NB4 (cell line): ENCODE measurements at places on chromosomes 5 and 9.

GRCh38 chr5:128516978-128517377, 21.1 kb downstream of the FBN2 start:
- no peak for DNase-seq

DNA sequence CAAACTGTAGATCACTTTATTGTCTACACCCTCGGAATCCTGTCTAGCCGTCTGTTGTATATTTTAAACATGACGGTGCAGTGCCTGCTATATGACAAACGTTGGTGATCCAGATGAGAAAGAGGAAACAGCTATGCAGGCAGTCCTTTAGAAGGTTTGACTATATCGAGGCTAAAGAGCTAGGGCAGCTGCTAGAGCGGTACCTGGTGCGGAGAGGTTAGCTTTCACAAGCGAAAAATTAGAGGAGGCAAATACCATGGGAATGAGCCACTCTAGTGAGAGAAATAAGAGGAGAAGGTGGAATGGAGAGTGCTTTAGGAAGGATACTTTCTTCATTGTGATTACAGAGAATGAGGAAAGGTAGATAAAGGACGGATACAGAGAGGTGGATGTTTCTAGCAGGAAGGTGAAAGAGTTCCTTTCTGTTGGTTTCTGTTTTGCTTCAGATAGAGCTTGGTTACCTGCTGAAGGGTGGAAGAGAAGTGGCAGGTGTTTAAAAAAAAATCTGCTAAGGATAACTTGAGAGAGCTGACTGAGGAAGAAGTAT, 959 bp upstream of the FBXL17 start:
- DNase-seq, result peak; percentile 63

GRCh38 chr5:177302354-177303110, 987 bp downstream of the RAB24 start:
- peak; percentile 75 for DNase-seq

- DNase-seq, result no peak
Observed at GRCh38 chr9:14749741-14750211, 27.2 kb upstream of the CER1 start.

- no peak for DNase-seq
Observed at GRCh38 chr9:114256827-114257328, 66.0 kb upstream of the ORM1 start.

DNA sequence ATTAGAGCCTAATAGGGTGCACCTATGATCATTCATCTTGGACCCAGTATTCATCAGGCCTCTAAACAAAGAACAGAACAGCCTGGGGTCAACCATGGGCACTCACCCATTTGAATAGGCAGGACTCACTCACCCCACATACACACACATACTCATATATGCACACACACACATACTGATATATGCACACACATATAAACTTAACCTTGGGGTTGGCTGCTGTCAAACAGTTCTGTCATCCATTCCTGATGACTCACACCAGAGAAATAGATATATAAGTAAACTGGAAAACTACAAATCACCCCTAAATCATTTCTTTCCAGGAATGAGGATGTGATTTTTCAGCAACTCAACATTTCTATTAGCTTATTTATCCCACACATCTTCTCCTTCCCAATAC, 51.3 kb downstream of the ARL15 start:
- DNase-seq, result no peak

GRCh38 chr9:214648-215493, at the start of gene DOCK8:
Gene DOCK8, plus strand, starts transcription at chr9:214865. Its CDS starts 112 bp downstream, at chr9:214977.
- DNase-seq, result peak; percentile 99

DNA sequence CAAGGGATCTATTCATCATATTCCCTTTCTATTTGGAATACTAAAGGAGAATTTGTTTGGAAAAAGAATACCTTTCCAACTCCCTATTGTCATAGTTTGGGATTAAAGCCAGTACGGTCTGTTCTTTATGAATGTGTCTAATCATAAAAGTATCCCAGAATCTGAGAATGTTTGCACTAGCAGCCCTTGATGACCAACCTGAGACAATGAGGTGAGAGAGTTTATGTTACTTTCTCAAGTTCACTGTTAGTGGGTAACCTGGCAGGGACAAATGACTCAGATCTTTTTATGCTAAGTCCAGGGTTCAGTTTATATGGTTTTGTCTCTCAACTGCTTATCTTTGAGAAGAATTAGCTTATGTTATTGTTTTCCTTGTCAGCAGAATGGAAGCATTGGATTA, 25.3 kb upstream of the TLR4 start:
- no peak for DNase-seq

GRCh38 chr5:131814990-131815389, 18.2 kb upstream of the FNIP1 start:
- DNase-seq, result no peak

- DNase-seq, result no peak
Observed at GRCh38 chr5:31477971-31478370, 53.9 kb downstream of the DROSHA start.

DNA sequence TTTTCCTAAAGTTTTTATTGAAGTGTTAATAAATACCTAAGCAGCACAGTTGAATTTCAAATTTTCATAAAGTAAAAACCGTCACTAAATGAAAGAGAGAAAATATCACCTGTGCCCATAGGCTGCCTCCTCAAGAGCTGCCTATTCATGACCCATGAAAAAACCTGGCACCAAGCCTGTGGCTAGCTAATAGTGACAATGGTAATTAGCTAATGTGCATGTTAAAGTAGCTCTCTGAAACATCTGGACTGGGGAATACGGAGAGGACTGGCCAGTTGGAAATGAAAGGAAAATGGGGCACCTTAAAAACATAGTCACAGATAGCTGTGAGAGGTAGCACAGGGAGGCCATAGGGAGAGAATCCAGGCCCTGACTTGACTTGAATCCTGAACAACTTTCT, 5.4 kb upstream of the GNE start:
- DNase-seq, result no peak

DNA sequence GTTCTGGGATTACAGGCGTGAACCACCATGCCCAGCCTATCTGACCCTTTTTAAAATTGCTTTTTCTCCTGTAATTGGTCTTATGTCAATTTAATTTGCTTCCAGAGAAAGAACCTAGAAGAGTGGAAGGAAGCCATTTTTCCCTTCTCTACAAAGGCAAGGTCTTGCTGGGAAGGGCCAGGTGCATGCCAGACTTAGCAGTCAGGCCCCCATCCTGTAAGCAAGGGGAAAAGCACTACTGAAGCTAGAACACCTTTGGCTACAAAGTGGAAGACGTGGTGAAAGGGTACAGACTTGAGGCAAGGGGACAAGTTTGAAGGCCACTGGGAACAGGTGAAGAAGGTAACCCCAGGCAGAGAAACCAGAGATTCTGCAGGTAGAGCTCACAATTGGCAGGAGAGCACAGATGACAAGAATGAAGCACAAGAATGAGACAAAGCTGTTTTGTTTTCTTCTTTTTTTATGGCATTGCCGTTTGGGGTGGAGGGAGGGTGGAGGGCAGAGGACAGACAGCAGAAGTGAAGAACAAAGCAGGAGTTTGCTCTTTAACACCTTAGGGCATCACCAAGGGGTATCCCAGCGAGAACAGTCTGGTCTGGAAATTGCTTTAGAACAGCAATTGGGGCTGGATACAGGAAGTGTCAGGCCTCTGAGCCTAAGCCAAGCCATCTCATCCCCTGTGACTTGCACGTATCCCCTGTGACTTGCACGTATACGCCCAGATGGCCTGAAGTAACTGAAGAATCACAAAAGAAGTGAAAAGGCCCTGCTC, 72.9 kb downstream of the SERINC5 start:
- peak; percentile 72 for DNase-seq

- no peak for DNase-seq
Observed at GRCh38 chr5:34014626-34015025, 6.8 kb upstream of the AMACR start.

DNA sequence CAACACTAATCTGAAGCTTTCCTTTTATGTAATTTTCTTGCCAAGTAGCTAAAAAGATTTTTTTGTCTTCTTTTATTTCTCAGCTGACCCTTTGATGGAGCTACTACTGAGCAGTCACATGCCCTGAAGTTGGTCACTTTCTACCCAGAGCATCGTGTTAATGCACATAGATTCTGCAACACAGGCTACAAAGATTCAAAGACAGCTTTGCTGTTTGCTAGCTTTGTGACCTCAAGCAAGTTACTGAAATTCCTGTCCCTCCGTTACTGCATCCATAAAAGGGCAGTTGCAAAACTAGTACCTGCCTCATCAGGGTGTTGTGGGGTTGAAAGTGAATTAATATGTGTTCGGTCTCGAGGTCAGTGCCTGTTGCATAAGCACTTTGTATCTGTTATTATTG, 179.9 kb downstream of the GAS1 start:
- DNase-seq, result no peak

DNA sequence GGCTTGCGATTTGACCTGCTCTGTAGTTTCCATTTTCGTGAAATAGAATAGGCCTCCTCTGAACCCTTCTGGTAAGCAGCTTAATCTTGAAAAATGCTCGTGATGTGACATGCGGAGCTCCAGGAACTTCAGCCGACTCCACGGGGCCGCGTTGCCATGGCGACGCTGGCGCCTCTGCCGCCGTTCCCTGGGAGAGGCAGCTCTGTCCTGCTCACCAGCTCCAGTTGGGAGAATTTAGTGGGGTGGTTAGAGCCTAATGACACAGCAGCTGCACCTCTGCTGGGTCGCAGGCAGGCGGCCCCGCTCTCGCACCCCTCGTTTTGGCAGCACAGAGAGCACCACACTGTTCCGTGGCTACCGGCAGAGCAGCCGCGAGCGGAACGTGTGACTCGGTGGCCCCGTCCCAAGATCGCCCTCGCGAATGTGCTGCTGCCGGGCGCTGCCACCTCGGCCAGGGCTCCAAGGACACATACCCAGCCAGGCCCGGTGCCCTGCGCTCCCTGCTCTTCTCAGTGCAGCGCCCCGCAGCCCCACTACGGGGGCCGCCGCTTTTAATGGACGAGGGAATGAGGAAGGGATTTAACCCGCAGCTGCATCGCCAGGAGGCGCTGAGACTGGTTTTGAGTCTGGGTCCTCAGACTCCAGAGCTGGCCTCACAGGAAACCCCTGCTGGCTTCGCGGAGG, 131.2 kb upstream of the LMX1B start:
- no peak for DNase-seq

DNA sequence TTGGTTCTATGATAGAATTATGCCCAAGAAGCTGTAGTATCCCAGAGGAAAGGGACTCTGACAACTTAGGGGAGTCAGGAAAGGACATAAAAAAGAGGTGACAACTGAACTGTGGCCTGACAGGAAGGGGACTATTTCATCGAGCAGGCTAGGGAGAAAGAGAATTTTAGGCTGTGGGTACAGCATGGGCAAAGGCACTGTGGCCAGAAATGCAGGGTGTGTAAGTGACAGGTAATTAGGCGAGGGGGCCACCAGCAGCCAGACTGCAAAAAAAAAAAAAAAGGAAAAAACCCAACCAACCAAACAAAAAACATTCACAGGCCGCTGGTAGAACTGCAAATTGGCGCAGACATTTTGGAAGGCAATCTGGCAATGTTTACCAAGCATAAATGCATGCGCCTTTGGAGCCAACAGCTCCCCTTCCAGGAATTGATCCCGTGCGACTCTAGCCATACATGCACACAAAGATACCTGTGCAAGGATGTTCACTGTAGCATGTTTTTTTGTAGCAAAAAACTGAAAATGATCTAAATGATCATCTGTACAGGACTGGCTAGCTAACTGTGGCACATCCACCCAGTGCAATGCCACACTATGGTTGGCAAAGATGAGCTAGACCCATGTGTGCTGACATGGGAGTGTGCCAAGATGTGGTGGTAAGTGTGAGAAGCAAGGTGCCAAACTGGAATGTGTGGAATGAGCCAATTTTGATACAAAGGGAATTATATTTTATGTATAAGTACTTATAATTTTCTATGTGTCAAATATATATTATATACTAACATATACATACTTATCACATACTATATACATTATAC, 1.1 kb downstream of the EIF4E1B start:
- DNase-seq, result no peak
